ENCODE measurements at places on chromosomes 5 and 9.

DNA sequence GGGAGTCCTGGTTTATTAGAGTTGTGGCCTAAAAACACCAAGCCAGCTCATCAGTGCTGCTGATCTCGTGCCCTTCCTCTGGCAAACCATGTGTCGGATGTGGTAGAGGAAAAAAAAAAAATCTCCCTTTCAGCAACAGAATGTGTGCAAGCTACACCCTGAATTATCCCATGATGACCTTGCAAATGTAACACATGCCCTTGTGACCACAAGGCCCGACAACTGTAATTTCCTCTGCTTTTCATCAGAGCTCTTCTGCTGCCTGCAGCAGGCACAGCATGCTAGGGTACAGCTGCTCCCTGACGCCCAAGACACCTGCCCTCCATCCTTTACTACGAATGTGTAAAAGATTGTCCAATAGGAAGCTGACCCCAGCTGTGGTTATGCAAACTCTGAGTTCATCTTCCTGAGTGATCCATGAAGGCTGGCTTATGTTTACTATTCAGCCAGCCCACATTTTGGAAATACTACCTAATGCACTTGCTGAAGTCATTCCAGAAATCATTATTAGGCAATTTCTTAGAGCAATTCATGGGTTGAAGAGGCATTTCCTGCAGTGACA, 14.6 kb upstream of the BNC2 start:
- no peak for DNase-seq

DNA sequence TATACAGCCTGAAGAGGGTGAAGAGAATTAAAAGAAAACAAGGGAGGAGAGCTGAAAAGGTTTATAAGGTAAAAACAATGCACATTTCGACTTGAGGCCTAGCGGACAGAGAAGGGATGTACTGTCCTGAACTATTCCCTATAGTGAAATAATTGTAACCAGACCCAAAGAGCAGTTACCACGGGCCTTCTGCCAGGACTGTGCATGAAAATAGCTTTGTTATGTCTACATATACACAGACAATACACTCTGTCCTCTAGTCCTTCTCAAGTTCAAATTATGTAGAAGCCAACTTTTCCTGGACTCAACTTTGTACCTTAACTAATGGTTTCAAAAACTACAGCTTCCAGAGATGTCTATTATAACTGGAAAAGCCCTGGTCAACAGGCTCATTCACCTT, 223.7 kb downstream of the PCSK5 start:
- DNase-seq, result no peak

DNA sequence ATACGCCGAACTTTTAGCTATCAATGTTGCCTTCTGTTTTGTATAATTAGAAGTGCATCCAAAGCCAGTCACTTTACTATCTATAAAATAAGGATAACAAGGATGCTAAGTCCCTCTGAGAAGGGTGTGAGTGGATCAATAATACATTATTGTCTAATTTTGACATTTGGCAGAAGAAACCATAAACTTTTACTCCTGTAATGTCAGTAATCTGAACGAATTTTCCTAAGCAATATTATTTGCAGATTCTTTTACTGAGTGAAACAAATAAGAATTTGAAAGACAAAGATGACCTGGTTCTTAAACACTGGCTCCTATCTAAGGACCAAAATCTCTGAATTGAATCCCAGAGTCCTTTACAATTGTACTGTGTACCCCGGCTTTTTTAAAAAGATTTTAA, 126.6 kb upstream of the TMEM161B start:
- no peak for DNase-seq

DNA sequence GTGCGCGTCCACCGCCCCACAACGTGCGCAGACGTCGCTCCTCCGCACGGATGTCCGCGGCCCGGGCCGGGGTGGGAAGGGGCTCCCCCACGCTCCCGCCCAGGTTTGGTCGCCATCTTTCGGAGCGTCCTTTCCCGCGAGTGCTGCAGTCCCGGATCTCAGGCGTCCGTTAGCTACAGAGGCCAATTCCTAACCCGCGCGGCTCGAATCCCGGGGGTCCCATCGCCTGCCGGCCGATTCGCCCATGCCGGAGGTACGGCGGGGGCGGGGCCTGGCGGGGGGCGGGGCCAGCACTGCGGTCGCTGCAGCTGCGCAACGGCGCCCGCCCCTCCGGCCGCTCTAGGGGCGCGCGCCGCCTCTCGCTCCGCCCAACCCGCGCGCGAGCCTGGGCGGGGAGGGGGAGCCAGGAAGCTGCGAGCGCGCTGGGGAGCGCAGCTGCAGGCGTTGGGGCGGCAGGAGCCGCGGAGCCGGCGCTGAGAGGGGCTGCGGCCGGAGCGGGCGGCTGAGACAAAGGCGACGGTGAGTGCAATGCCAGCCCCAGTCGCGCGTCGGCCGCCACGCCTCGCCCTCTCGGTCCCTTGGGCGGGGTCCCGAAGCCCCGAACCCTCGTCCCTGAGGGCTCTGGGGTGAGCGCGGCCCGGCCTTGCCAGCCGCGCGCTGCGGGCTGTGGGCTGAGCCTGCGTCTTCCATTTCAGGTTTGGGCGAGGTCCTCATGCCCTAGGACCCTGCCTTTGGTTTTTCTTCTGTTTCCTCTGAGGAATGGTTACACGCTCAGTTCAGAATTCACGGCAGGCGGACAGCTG, at the start of gene CDC42SE2:
TSS of gene CDC42SE2 (plus strand) at position 406 of the 803 bp plus-strand sequence. CDS start 95,441 bp downstream, outside the sequence.
- peak; percentile 86 for DNase-seq

DNA sequence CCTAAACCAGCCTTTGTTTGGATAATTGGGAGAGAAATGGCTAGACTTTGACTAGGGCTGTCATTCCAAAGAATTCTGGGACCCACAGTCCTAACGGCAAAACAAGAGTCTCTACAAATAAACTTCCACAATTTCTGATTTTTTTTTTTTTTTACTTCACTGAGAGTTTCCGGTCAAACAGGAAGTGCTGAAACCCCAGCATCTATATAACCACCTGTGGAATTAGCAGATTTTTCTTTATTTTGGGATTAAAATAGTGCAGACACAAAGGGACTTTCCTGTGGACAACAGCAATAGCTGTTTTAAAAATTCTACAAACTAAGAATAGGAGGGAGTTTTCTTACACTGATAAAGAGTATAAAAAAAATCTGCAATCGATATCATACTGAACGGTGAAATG, 157.4 kb downstream of the ARSB start:
- DNase-seq, result no peak

DNA sequence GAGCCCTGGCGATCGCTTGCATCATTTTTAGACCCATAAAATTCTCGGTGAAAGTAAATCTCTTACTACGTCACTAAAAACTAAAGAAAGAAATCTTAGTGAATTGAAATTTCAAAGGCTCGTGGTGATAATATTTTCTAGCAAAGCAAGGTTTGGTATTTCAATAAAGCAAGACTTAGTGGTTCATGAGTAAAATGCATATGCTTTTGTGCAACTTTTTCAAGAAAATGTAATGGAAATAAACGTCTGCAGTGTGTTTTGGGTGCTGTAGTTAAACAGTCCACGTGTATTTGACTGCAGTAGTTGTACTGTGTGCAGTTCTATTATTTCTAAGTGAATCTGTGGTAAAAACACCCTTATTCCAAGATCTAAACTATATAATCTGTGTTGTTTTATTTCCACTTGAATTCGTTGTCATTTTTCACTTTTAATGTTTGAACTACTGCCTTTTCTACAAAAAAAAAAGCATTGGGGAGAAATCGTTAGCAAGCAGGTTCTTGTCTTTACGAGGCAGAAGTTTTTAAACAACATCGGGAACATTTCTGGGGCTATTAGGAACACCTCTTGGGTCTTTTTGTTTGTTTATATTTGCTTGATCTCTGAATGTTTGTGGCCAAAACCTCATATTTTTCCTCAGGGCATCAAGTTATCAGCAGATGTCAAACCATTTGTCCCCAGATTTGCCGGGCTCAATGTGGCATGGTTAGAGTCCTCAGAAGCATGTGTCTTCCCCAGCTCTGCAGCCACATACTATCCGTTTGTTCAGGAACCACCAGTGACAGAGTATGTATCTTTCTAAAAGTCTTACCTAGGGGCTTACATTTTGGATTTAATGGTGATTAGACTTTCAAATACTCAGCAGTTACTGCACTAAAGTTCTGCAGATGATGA, 960 bp downstream of the SECISBP2 start:
- no peak for DNase-seq

- no peak for DNase-seq
Observed at GRCh38 chr5:73197637-73198257, 24.8 kb downstream of the TMEM174 start.

- no peak for DNase-seq
Observed at GRCh38 chr5:79130781-79131180, 19.2 kb downstream of the BHMT start.

GRCh38 chr9:107667231-107668070, 177.9 kb upstream of the KLF4 start:
- no peak for DNase-seq

GRCh38 chr5:81360640-81361039, 33.3 kb downstream of the ACOT12 start:
- no peak for DNase-seq

GRCh38 chr9:93137362-93137761, 3.3 kb upstream of the NINJ1 start:
- no peak for DNase-seq

GRCh38 chr5:40599676-40600075, 80.0 kb upstream of the PTGER4 start:
- DNase-seq, result no peak

DNA sequence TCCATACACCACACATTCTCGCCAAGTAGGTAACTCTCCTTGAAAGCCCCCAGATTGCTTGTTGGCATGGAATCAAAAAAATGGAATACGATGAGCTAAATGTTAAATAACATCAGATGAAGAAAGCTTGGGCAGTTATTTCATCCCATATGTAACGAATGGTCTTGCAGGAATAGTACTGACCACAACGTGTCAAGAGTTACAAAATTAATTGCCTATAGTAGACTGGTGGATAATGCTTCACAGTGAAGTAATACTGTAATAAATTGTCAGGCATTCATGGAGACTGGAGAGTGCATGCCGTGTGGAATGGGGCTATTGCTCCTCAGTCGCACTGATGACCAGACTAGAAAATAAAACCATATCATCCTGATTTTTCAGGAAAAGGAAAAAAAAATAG, 1628.7 kb downstream of the MAT2B start:
- no peak for DNase-seq

GRCh38 chr5:176536132-176536901, 885 bp downstream of the RNF44 start:
- DNase-seq, result peak; percentile 77

DNA sequence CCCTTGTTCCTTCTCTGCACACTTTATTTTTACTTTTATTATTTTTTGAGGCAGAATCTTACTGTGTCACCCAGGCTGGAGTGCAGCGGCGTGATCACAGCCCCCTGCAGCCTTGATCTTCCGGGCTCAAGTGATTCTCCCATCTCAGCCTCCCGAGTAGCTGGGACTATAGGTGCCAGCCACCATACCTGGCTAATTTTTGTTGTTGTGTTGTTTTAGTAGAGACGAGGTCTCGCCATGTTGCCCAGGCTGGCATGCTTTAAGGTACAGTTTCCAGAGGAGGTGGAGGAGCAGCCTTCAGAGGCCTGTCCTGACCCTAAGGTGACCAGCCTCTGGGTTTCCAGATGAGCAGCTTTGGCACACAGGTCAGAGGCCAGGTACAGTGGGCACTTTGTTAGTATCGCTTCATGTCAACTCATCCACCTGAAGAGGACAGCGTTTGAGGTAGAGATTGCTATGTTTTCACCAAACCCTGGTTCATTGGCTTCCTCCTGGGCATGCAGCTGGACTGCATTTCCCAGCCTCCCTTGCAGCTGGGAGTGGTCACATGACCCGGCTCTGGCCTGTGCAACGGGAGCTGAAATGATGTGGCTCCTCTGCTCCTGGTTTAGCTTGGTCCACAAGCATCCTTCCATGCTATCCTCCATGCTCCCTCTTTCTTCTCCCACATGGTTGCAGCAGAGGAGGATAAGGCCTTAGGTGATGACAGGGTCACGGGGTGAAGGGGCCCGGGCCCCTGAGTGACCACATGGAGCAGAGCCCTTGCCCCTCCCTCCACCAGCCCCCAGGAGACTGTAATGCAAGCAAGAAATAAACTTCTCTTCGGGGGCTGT, 139.3 kb upstream of the IER5L start:
- no peak for DNase-seq
